Right renal cortex interstitium (tissue), 3 donors: ENCODE measurements at places on chromosomes 11 and 22. TPM values are rescaled to one million over a fixed set of nuclear protein-coding genes. Genes with fewer than 3 reads are reported as not detected.
A peak's percentile ranks its signal among the peaks of the same experiment; 100 is the strongest.

The TRIM6 gene
- 15.8 TPM for polyA plus RNA-seq

The SLCO2B1 gene
- 8.3 TPM for polyA plus RNA-seq

The FOLR1 gene
- 57.0 TPM for polyA plus RNA-seq

The PARVA gene
- polyA plus RNA-seq = 132 TPM

The LRRC32 gene
- polyA plus RNA-seq = 59.3 TPM

The NXPE2 gene
- 0.47 TPM for polyA plus RNA-seq

The SCT gene
- polyA plus RNA-seq = 1.6 TPM

The PYGM gene
- 2.6 TPM for polyA plus RNA-seq

The OR10G6 gene
- not detected for polyA plus RNA-seq

The PTS gene
- polyA plus RNA-seq = 44.6 TPM

The SPTBN2 gene
- polyA plus RNA-seq = 51.2 TPM

The KCNJ11 gene
- 2.4 TPM for polyA plus RNA-seq

GRCh38 chr11:130603335-130603906, 155.0 kb downstream of the ADAMTS15 start:
- DNase-seq = no peak

- DNase-seq = no peak
These were observed 36.2 kb upstream of the MMP13 start for GRCh38 chr11:102991776-102992175.

DNA sequence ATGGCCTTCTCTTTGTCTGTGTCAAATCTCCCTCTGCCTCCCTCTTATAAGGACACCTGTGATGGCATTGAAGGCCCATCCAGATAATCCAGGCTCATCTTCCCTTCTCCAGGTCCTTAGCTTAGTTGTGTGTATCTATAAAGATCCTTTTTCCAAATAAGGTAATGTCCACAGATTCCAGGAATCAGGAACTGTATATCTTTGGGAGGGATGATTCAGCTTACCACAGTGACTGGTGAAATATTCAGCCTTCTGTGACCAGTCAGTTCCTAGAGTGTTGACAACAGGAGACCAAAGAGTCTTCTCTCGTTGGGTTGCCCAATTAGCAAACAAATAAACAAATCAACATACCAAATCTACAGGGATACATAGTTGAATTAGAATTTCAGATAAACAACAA, 175.8 kb downstream of the MPPED1 start:
- no peak for DNase-seq

- DNase-seq = no peak
These were observed 77.5 kb upstream of the UCP3 start for GRCh38 chr11:74086242-74086884.

DNA sequence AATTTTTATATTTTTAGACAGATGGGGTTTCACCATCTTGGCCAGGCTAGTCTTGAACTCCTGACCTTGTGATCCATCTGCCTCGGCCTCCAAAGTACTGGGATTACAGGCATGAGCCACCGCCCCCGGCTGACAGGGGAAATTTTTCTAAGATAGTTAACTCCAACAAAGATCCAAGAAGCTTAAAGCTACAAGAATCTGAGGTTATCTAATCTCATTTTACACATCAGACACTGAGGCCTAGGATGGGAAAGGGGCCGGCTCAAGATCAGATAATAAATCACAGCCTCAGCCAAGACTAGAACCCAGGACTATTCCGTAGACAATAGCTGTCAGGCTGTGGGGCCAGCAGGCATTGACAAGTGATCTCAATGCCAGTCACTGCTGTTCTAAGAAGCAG, 94.0 kb downstream of the AMBRA1 start:
- DNase-seq = no peak

DNA sequence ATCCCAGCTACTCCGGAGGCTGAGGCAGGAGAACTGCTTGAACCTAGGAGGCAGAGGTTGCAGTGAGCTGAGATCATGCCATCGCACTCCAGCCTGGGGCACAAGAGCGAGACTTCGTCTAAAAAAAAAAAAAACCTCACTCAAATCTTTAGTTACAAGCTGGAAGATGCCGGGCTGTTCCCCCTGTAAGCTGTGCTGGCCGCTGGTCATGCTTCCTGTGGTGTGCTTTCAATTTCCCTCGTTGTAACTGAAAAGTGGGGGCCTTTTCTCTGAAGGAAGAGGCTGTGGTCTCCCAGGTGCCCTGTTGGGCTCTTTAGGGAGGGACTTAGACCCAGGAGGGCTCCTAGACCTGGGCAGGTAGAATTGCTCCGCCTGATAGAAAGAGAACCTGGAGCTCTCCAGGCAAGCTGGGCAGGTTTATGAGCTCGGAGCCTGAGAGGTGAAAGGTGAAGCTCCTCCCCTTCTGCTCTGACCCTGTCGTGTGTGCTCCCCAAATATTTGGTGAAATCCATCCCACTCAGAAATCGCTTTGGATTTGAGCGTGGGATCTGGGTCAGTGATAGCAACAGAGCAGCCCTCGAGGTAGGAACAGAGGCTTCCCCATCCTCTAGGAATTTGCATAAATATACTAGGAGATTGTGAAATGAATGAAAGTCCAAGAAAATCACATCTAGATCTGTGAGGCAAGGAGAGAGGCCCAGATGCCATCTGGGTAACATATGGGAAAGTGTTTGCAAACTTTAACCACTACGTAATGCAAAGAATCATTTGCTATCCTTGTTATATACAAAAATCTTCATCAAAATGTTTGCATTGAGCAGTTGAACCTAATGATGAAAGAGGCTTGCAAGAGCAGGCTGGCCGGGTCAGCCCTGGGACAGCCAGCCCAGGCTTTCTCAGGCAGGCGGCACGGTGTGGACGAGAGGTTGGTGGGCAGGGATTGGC, 154.3 kb downstream of the FBXO7 start:
- DNase-seq = no peak

GRCh38 chr11:112223121-112223520, 3.1 kb upstream of the PTS start:
- no peak for DNase-seq

DNA sequence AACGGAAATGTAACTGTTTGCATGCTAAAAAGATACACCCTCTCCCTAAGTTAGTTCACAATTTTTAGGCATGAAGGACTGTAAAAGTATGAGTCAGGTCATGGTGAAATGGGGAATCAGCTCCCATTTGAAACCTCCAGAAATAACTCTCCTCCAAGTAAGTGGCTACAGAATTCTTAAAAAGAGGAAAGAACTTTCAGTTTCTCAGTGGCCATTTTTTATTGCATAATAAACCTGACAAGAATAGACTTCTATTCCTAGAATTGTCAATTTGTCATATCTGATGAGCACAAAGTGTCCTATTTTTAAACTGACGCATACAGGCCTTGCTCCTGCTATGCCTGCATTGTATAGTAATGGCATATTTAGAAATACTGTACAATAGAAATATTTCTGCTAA, 612.2 kb downstream of the CNTN5 start:
- DNase-seq = no peak

DNA sequence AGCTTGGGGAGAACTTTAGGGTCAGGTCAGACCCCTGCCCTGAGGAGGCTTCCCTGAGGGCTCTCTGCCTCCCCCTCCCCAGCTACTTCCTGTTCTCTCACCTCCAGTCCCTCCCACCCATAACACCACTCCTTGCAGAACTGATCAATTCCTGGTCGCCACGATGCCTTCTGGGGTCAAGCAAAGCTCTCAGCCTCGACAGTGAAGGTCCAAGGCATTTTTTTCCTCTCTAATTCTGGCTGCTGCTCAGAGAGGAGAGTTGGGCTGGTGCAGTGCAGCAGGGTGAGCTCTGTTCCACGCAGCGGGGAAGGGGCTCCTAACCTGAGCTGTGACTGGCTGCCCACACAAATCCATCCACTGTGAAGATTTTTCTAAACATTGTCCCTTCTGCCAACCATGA, 628.4 kb downstream of the BRD1 start:
- no peak for DNase-seq

- no peak for DNase-seq
These were observed 15.9 kb upstream of the LRP5 start for GRCh38 chr11:68296344-68297051.

GRCh38 chr11:45037434-45038005, 86.8 kb upstream of the TP53I11 start:
- no peak for DNase-seq

- DNase-seq = peak; percentile 15
These were observed at the start of gene ZNF215 for GRCh38 chr11:6926208-6927029. Gene ZNF215 (plus strand): TSS chr11:6926426. CDS start chr11:6932273, 5,847 bp downstream.

GRCh38 chr22:50676180-50676636, 3.6 kb downstream of the SHANK3 start:
- no peak for DNase-seq

DNA sequence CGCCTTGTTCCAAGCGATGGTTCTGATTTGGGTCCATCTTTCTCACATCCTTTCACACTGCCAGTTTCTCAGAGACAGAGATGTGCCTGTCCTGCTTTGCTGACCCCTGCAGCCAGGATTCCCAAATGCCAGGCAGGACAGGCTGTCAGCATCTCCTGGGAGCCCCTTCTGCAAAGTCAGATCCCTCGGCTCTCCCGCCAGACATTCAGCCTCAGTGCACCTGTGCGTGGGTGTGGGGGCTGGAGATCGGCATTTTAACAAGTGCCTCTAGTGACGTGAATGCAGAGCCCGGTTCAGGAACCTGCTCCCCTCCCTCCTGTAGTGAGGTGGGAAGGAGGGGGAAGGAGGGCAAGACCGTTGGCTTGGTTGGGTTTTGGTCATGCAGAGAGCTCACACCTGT, 108.9 kb upstream of the FGF3 start:
- no peak for DNase-seq

- DNase-seq = no peak
These were observed 194.3 kb downstream of the KIF18A start for GRCh38 chr11:27913650-27914049.

- DNase-seq = no peak
These were observed 72.3 kb upstream of the SYN3 start for GRCh38 chr22:33130473-33130872.

- DNase-seq = no peak
These were observed 127.9 kb upstream of the OPCML start for GRCh38 chr11:133660202-133660568.

- no peak for DNase-seq
These were observed 8.8 kb upstream of the UBASH3B start for GRCh38 chr11:122646549-122647340.

- DNase-seq = no peak
These were observed 37.6 kb upstream of the MTNR1B start for GRCh38 chr11:92931746-92932422.

- DNase-seq = no peak
These were observed 99.0 kb upstream of the ALX4 start for GRCh38 chr11:44408711-44409470.

GRCh38 chr11:64649291-64649697, 58.3 kb downstream of the SLC22A12 start:
- no peak for DNase-seq

DNA sequence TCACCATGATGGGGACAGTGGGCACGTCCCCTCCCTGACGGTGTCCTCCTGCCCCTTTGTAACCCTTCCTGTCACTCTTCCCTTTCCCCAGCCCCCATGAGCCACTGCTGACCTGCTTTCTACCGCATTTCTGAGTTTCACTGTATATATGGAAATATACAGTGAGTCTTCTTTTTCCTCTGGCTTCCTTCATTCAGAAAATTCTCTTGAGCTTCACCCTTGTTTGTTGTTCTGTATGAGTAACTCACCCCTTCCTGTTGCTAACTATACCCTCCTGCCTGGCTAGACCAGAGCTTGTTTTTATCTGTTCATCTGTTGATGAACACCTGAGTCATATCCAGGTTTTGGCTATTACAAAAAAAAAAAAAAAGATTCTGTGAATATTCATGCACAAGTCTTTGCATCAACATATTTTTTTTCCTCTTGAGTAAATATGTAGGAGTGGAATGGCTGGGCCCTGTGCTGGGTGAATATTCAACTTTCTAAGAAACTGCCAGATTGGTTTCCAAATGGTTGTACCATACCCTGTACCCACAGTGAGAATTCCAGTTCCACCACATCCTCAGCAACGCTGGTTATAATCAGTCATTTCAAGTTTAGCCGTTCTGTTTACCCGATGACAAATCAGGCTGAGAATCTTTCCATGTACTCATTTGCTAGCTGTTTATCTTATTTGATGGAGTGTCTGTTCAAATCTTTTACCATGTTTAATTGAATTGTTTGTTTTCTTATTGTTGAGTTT, 62.0 kb downstream of the IGF2 start:
- no peak for DNase-seq

- DNase-seq = no peak
These were observed 45.8 kb upstream of the TH start for GRCh38 chr11:2217211-2218030.

GRCh38 chr11:86291466-86292262, 10.4 kb upstream of the HIKESHI start:
- DNase-seq = no peak

- DNase-seq = no peak
These were observed 47.9 kb downstream of the ZNF280B start for GRCh38 chr22:22460635-22461034.

DNA sequence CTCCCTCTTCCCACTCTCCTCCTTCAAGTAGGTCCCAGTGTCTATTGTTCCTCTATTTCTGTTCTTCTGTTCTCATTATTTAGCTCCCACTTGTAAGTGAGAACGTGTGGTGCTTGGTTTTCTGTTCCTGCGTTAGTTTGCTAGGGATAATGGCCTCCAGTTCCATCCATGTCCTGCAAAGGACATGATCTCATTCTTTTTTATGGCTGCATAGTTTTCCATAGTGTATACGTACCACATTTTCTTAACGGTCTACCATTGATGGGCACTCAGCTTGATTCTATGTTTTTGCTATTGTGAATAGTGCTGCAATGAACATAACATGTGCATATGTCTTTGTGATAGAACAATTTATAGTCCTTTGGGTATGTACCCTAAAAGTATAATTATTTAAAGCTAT, 26.2 kb downstream of the C2CD3 start:
- no peak for DNase-seq

- DNase-seq = no peak
These were observed 9.7 kb downstream of the MRTFA start for GRCh38 chr22:40626851-40627250.

DNA sequence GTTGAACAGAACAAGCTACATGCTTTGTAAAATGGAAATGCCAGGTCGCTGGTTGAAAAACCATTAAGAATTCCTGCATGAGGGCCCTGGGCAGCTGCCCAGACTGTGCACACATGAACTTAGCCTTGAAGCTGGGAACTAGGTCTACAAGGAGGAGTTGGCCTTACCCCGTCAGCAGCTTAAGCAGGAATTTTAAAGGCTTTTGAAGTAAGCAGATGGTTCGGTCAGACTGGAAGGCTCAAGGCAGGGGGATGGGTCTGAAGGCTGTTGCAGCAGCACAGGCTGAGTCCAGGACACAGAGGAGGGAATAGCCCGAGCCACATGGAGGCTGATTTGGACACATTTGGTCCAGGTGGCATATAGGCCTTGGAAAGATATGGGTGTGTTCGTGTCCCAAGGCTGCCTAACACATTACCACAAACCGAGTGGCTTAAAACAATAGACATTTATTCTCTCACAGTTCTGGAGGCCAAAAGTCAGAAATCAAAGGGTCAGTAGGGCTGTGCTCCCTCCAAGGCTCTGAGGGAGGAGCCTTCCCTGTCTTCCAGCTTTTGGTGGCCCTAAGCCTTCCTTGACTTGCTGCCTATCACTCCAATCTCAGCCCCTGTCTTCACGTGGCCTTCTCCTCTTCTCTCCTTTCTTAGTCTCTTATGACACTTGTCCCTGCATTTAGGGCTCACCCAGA, 11.6 kb downstream of the LIF start:
- no peak for DNase-seq

GRCh38 chr22:33429281-33429680, 371.1 kb upstream of the SYN3 start:
- no peak for DNase-seq

GRCh38 chr11:45663486-45664375, 1.7 kb downstream of the CHST1 start:
- DNase-seq = no peak
